Hepatic stellate cell (primary cell): ENCODE measurements at places on chromosomes 2 and 18.
A peak's percentile ranks its signal among the peaks of the same experiment; 100 is the strongest.

- no peak for DNase-seq
Observed at GRCh38 chr2:152419944-152420343, 85.0 kb downstream of the FMNL2 start.

GRCh38 chr2:223591596-223591995 lies 10.6 kb downstream of the SCG2 start:
- DNase-seq, result no peak

- DNase-seq, result no peak
Observed at GRCh38 chr2:69694894-69695849, 46.8 kb upstream of the ANXA4 start.

- peak; percentile 8 for DNase-seq
Observed at GRCh38 chr2:71778936-71779773, 325.8 kb downstream of the DYSF start.

DNA sequence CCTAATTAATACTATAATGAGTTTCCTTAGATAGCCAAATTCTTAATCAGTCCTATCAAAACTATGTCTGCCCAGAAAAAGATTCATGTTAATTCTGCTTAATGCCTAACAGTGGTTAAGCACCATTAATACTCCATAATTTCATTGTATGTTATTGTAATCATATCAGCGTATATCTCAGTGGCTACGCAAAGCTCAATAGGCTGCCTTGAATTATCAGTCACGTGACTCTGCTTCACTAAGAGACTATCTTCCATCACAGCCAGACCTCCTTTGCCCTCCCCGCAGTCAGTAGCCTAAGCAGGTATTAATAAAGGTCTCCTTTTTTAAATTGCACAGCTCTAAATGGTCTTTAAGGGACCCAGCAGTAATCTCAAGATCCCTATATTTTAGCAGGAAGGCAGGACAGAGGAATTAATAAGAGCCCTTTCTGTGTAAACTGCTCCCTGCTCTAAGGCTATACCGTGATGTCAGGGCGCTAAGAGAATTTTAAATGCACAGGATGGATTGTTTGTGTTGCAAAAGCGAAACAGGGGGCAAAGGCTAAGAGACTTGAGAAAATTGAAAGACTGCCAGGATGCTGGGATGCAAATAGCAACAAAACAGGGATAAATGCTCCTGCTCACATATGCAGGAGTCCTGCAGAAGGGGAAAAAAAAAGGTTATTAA lies 215.6 kb upstream of the POU3F3 start:
- no peak for DNase-seq

- no peak for DNase-seq
Observed at GRCh38 chr2:144659731-144660275, 139.9 kb upstream of the ZEB2 start.

DNA sequence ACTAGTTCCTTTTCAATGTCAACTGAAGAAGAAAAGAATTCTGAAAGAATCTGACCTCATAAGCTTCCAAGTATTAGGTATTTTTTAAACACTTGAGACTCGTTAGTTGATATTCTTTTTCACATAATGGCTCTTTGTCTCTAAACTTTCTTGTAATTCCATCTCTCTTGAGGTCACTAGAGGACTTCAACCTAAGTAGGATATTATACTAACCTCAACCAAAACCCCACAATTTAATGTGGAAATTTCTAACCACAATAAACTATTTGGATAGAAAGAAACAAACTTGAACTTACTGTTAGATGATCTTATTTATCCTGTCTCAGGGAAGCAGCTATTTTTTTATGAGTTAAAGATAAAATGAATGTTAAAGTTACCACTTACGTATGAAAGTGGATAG lies 206.9 kb upstream of the FSIP2 start:
- no peak for DNase-seq

- DNase-seq, result no peak
Observed at GRCh38 chr2:177395351-177396065, 2.9 kb downstream of the AGPS start.

- no peak for DNase-seq
Observed at GRCh38 chr2:48254839-48255238, 275.1 kb upstream of the STON1 start.

- DNase-seq, result no peak
Observed at GRCh38 chr2:58515827-58516573, 274.9 kb upstream of the FANCL start.

DNA sequence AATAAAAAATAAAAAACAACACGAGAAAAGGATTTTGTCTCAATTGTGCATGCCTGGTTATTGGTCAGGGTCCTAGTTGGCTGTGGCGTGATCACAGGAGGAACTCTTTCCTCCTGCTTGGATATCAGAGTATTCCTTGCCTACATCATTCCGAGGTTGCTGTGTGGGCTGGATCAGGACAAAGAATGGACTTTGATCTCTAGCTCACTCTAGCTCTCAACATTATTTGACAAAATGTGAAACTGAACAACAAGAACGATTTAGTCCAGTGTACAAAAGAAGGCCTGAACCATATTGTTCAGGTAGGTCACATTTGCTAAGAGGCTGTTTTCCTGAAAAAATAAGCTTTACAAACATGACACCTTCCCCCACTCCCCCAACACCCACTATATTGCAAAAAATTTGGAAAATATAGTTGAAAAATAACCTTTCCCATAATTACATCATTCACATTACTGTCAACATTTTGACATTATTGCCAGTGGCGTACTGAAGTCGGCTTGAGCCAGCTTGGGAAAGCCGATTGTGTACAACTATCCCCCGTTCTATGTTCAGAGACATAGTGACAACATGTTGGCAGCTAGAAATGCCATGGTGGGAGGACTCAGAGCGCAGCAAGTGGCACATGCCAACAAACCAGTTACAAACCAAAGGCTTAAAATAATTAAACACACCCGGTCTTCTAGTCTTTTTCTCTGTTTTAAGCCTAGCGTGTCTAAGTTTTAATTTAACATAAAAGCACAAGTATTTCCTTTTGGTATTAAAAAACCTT lies 179.0 kb downstream of the LPIN1 start:
- DNase-seq, result no peak

DNA sequence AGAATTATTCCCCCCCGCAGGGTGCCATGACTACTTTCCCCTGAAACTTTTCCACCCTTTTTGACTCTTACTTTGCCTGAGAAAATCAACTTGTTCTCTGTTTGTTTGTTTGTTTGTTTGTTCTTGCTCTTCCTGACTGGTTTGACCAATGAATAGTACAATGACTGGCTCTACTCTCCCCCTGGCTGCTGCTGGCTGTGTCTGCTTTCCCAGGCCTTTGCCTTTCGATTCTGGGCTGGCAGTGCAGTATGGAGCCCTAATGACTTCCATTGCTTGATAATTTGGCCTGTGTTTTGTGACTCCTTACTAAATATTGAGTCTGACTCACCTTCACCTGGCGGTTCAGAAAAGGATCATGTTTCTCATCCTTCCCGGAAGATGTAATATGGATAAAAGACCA lies 241.1 kb downstream of the TMEM182 start:
- no peak for DNase-seq

- DNase-seq, result no peak
Observed at GRCh38 chr18:3985664-3986063, 469.4 kb downstream of the DLGAP1 start.

- DNase-seq, result peak; percentile 19
Observed at GRCh38 chr2:65479524-65479923, 47.1 kb upstream of the SPRED2 start.

GRCh38 chr2:25115902-25116301 lies 52.5 kb downstream of the POMC start:
- DNase-seq, result no peak

DNA sequence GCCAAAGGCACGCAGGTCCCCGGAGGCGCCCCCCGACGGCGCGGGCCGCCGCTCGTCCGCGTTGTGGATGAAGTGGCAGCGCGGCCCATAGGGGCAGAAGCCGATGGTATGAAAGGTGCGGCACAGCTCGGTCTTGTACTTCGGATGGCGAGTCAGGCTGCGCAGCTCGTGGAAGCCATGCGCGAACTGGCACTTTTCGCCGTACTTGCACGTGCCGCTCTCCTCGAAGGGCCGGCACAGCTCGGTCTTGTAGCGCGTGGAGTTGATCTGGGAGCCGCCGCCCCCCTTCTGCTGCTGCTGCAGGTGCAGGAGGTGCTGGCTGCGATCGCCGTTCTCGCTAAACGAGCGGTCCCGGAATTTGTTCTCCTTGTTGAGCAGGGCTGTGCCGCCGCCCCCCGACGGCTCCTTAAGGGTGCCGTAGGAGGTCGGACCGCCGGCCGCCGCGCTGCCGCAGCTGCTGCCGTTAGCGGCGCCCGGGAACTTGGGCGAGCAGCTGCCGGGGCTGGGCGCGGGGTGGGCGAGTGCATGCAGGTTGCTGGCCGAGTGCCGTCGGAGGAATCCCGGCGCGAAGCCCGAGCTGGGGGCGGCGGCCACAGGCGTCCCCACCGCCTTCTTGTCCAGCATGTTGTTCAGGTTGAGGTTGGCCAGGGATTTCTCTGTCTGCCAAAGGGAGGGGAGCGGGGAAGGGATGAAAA lies 1.2 kb downstream of the ZFP36L2 start:
- peak; percentile 50 for DNase-seq
